ENCODE measurements at places on chromosomes 5 and 9. TPM values are rescaled to one million over a fixed set of nuclear protein-coding genes. Genes with fewer than 3 reads are reported as not detected.

Gene IL3
- total RNA-seq: not detected

GRCh38 chr9:131926360-131926922, 153.2 kb downstream of the MED27 start:
- DNase-seq: no peak

DNA sequence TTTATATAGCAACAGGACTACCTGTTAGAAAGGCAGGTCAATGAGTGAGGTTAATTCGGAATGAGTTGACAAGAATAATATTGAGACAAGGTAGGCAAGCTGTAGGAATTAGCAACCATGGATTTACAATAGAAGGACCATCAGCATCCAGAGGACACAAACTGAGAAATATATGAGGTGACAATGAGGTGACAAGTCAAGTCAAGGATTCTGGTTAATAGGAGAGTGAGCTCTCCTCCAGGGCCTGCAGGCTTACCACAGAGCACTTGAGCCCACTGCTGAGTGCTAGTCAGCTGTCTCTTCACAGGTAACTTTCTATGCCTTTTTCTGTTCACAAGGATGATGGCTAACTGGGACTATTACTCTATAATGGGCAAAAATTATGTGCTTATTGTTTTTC, 227.2 kb downstream of the MRPS30 start:
- no peak for DNase-seq

- DNase-seq: no peak
These were observed 341 bp downstream of the MXD3 start for GRCh38 chr5:177311392-177311722.

DNA sequence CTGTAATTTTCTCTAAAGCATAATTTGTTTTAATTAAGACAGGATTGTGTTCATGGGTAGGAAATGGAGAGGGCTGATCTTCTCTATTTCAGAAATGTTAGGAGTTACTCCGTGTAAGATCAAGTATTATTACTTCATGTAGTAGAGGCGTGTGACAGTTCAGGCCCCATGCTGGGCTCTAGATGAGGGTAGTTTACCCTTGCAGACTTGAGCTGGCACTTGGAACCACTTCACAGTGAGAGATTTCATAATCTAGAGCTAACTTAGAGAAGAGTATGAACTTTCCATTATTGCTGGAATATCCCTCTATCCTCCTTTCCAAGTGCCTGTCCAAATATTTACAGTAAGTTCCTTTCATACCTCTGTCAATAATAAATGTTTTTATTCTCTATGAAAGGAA, 195.1 kb downstream of the PCSK5 start:
- no peak for DNase-seq

Data from Caco-2 (cell line).